Stimulated activated CD4-positive, alpha-beta T cell treated with anti-CD3 and anti-CD28 coated beads, Interleukin-12 subunit alpha, Interleukin-12 subunit beta, amount 100 ng/mL, for 48 hours (primary cell): ENCODE measurements at places on chromosomes 3 and 15.

- DNase-seq: peak; percentile 62
Measured at GRCh38 chr15:81296673-81297072, 27.3 kb downstream of the STARD5 start.

- no peak for DNase-seq
Measured at GRCh38 chr3:110419096-110419495, 652.5 kb upstream of the NECTIN3 start.

DNA sequence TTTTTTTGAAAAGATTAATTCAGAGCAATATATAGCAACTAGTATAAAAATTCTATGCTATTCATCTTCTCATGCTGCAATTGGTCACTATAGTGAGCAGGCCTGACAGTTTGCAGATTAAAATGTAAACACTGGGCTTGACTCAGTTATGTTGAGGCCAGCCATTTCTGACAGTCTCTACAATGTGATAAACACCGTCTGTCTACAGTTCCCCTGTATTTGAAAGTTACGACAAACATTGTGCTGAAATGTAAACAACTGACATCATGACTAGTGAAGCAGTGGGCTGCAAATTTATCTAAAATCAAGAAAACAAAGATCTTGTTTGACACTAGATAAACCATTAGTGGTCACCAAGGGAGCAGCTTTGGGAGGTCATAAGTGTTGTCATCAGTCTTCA lies 197.4 kb downstream of the ISL2 start:
- DNase-seq: no peak

DNA sequence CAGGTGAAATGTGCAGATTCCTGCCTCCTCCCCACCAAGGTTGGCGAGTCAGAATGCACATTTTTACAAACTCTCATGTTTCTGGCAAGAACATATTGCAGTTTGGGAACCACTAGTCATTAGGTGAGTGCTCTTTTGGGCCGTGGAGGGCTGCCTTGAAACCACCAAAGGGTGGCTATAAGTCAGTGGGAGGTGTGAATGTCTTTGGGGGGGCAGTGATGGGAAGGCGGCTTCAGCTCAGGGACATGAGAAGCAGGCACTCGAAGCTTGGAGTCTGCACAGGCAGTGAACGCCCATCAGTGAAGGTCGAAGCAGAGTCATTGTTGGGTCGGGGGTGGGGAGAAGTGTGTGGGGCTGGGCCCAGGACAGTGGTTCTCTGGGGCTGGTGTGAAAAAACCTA lies 1.1 kb downstream of the NOX5 start:
- no peak for DNase-seq

DNA sequence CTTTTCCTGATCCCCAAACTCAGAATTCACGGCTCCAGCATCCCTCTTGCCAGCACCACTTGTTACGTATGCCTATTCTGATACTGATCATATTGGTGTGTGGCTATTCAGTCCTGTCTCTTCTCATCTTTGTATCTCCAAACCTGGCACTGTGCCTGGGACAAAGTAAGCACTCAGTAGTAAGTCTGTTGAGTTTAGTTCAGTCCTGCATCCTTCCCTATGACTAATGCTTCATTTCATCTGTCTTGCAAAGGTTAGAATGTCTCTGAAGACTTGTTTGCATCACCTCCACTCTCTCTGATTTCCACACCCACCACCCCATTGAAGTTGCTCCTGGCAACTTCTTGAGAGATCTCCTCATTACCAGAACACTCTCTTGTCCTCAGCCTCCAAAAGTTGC lies 80.3 kb downstream of the HMG20A start:
- DNase-seq: no peak

- no peak for DNase-seq
Measured at GRCh38 chr15:63274427-63274826, 3.0 kb upstream of the APH1B start.

GRCh38 chr3:72155391-72156064 lies 370.6 kb upstream of the PROK2 start:
- DNase-seq: no peak
